Activated naive CD4-positive, alpha-beta T cell treated with anti-CD3 and anti-CD28 coated beads, Interleukin-2, amount 10 ng/mL, durations not matched to agents 5 hours and 36 hours (primary cell): ENCODE measurements at places on chromosomes 7 and 10. TPM values are rescaled to one million over a fixed set of nuclear protein-coding genes. Genes with fewer than 3 reads are reported as not detected.

The MICU1 gene
- 29.9 TPM for total RNA-seq

The NUTM2E gene
- 0.20 TPM for total RNA-seq

The KLLN gene
- total RNA-seq = 0.71 TPM

The FAM25G gene
- total RNA-seq = not detected

The SEMA3D gene
- total RNA-seq = not detected

The TUBB8 gene
- not detected for total RNA-seq

The HOXA11 gene
- total RNA-seq = not detected

The STAG3 gene
- total RNA-seq = 16.1 TPM

The NOD1 gene
- total RNA-seq = 14.7 TPM

The HTR7 gene
- not detected for total RNA-seq

The CALHM1 gene
- 0.25 TPM for total RNA-seq

The ACADSB gene
- total RNA-seq = 19.4 TPM

The NRG3 gene
- not detected for total RNA-seq

The BLNK gene
- not detected for total RNA-seq

The WDR86 gene
- total RNA-seq = 0.13 TPM

The HYAL4 gene
- not detected for total RNA-seq

The ASAH2 gene
- total RNA-seq = 1.6 TPM

The ENTPD1 gene
- total RNA-seq = 1.4 TPM

The PRSS37 gene
- total RNA-seq = not detected

The AZGP1 gene
- not detected for total RNA-seq

The ZC3HAV1 gene
- total RNA-seq = 143 TPM

The SPDYE3 gene
- total RNA-seq = not detected

The NOBOX gene
- not detected for total RNA-seq

The ADARB2 gene
- 5.2 TPM for total RNA-seq

The OR2A5 gene
- total RNA-seq = not detected

The CREM gene
- total RNA-seq = 61.9 TPM

The HGF gene
- not detected for total RNA-seq

The C10orf67 gene
- 0.17 TPM for total RNA-seq

The OR6B1 gene
- not detected for total RNA-seq

The NPC1L1 gene
- not detected for total RNA-seq

The PRLHR gene
- total RNA-seq = not detected

The MYO1G gene
- 371 TPM for total RNA-seq

The GSTK1 gene
- 386 TPM for total RNA-seq

The NPSR1 gene
- total RNA-seq = not detected

The C10orf53 gene
- total RNA-seq = not detected

The SDHAF3 gene
- total RNA-seq = 19.5 TPM

The KIFBP gene
- total RNA-seq = 12.7 TPM

The LRRC18 gene
- total RNA-seq = not detected

The PDZD7 gene
- 0.72 TPM for total RNA-seq

The HOXA9 gene
- total RNA-seq = not detected

The FASTK gene
- 81.0 TPM for total RNA-seq

The LRRN3 gene
- 253 TPM for total RNA-seq

The ANKRD61 gene
- not detected for total RNA-seq

The UTF1 gene
- total RNA-seq = not detected
